ENCODE measurements at places on chromosomes 2 and 18.

- no peak for DNase-seq
Measured at GRCh38 chr2:43402452-43402937, 176.1 kb upstream of the ZFP36L2 start.

- DNase-seq, result no peak
Measured at GRCh38 chr18:7116001-7116730, 1.4 kb downstream of the LAMA1 start.

- no peak for DNase-seq
Measured at GRCh38 chr18:26489191-26489590, 59.2 kb downstream of the KCTD1 start.

GRCh38 chr2:1140389-1141003 lies 189.8 kb downstream of the SNTG2 start:
- DNase-seq, result no peak

- DNase-seq, result no peak
Measured at GRCh38 chr18:7000484-7001096, 117.0 kb downstream of the LAMA1 start.

DNA sequence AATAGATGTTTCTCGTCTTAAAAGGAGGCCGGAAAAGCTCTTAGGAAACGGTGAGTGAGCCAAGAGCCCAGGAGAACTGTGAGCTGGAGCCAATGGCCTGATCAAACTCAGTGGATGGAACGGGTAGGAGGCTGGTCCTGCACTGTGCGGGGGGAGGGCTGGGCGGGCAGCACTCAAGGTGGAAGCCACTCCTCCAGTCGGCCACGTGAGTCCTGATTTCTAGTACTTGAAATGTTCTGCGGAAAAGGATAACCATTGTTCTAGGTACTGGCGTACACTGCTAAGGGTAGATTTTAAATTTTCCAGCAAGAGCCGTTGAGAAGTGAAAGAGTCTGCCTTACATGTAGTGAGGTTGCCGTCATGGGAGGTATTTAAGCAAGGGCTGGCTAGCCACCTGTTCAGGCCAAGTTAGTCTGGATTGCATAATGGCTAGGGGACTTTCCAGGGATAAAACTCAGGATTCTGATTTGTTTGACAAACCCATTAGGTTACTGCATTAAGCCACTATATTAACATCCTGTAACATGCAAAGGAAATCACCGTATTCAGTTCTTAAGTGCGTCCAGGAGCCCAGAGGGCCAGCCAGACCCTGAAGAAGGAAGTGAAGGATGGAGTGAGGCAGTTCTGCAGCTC lies 51.3 kb upstream of the ODC1 start:
- DNase-seq, result no peak

DNA sequence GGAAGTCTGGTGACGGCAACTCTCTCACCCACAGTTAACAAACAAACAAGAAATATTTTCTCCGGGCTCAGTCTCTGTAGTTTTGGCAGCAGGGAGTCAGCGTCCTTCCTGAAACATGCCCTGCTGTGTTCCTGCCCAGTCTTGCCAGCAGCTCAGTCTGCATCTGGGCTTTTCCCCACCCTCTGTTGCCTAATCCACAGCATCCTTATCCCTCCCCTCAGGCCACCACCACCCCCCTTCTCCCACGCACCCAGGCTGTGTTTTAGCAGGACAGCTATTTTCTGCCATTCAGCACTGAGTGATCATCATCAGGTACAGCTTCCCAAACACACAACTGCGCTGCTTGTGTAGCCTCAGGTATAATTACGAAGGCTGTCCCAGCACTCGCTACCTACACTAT lies 168.2 kb downstream of the DPP10 start:
- DNase-seq, result no peak

DNA sequence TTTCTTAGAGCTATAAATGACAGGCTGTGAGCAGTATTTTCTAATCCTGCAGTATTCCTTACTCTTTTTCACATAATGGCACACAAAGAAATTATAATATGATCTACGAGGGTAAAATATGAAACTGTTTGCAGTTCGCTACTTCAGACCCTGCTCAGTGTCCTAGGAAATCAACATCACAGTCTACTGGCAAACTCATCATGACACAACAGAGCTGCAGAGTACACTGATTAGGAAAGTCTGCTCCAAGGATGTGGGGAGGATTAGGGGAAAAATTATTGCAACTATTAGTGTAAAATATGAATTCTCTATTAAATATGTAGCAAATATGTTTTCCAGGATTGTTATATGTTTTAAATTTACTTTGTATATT lies 149.2 kb upstream of the REG3G start:
- no peak for DNase-seq

DNA sequence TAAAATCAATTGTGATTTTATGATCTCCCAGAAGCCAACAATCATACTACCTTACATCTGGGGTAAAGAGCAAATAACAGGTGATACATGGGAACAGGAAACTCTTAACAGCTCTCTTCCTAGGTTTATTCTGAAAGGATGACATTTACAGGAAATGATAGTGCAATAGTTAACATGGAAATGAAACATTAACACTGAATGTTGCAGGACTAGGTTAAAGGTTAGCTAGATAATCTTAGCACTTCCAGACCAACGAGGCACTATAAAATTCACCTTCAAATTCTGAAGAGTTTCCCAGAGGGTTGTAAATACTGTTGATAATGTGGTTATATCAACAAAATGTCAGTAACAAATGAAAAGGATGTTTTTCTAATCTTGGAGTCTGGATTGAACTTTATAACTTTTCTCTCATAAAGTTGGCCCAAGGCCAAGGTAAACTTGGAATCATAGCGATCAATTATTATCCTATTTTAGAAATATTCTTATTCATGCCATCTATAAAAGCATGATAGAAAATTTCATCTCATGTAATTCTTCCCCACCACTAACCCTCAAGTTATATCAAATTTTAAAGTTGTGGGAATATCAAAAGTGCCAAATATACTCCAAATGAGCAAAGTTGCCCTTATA lies 32.9 kb upstream of the GCG start:
- no peak for DNase-seq

GRCh38 chr18:29003194-29003593 lies 826.3 kb upstream of the CDH2 start:
- no peak for DNase-seq

GRCh38 chr2:30736461-30737325 lies 70.6 kb downstream of the CAPN13 start:
- DNase-seq, result no peak

DNA sequence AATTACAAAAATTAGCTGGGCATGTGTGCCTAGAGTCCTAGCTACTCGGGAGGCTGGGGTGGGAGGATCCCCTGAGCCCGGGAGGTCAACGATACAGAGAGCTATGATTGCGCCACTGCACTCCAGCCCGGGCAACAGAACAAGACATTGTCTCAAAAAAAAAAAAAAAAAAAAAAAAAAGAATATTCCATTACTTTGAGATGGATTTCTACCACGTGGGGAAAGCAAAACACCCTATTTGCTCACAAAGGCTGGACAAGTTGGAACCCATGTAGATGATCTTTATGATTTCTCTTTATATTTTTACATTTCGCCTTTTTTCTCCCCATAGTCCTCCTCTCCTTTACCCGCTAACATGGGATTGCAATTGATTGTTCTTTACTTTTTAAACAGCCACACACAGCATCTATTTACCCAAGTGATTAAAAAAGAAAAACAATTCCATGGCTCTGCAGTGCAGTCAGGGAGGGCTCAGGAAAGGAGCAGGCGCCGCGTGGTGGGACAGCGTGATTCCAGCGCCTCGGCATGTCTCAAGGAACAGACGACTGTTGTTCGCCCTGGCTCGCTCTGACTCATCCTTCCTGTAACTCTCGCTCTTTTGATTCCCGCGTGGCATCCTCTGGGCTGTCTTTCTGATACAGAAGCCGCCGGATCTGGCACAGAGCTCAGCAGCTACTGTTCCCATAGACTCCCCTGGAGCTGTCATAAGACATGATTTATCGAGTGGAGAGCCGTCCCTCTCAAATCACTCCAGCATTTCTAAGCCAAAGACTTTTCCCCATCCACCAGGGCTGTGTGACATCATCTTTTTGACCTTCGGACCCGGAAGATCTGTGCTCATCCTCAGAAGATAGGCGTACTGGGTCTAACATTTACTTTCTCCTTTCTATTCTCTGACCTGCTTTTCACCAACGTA lies 230.4 kb upstream of the AGAP1 start:
- DNase-seq, result no peak

GRCh38 chr18:61572871-61573270 lies 239.6 kb downstream of the CDH20 start:
- no peak for DNase-seq

DNA sequence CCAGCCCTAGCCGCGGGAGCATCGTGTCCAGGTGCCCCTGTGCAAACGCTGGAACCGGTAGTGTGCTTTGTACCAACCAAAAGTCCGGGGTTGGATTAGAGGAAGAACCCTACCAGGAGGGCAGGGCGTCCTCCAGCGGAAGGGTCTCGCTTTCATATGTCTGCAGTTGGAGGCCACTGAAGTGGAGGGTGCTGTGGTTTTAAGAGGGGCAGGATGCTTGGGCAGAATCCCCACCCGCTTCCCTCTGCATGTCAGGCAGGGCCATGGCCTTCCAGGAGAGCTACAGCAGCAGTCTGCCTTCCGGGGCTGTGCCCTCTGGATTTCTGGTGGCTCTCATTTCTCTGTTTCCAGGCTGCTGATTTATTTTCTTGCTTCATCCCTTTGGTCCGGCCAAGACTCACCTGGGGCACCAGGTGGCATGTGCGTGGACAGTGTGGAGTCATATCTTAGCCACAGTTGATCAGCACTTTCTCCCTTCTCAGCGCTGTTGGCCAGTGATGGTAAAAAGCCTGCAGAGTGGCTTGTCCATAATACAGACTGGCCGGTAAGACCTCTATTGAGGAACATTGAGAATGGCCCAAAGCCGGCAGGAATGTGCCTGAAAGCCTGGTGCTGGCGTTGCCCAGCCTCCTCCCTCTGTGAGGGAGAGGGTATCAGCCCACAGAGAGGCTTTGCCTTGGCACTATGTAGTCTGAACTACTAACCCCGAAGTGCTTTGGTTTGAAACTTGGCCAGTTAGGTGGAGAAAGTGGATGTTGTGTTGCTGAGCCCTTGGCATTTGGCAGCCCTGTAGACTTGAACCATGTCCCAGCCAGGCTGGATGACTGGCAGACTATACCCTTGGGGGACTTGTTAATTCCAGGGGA lies 1.8 kb downstream of the AGAP1 start:
- no peak for DNase-seq

GRCh38 chr2:217664761-217665160 lies 338.0 kb downstream of the TNS1 start:
- DNase-seq, result no peak

DNA sequence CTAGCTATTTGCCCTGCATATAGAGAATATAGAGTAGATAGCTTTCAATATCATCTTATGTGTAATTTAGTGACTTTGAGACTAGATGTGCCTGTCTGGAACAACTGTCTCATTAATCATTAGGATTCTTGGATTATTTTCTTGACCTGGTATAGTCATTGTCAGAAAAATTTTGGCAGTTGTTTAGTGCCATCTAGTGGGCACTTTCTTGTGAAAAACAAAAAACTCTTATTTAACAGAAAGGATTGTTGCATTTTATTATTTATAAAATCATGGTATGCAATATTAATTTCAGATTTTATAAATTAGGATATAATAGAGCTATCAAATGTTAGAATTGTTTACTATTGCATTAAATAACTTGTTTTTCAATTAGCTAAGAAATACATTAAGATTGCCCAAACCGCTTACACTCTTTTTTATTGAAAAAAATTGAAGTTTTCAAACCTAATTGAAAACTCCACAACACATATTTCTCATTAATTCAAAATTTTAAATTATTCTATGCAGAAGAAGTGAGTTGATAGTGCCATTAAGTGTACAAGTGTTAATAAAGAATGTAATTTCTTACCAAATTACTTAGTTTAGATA lies 80.3 kb downstream of the DYNAP start:
- DNase-seq, result no peak

DNA sequence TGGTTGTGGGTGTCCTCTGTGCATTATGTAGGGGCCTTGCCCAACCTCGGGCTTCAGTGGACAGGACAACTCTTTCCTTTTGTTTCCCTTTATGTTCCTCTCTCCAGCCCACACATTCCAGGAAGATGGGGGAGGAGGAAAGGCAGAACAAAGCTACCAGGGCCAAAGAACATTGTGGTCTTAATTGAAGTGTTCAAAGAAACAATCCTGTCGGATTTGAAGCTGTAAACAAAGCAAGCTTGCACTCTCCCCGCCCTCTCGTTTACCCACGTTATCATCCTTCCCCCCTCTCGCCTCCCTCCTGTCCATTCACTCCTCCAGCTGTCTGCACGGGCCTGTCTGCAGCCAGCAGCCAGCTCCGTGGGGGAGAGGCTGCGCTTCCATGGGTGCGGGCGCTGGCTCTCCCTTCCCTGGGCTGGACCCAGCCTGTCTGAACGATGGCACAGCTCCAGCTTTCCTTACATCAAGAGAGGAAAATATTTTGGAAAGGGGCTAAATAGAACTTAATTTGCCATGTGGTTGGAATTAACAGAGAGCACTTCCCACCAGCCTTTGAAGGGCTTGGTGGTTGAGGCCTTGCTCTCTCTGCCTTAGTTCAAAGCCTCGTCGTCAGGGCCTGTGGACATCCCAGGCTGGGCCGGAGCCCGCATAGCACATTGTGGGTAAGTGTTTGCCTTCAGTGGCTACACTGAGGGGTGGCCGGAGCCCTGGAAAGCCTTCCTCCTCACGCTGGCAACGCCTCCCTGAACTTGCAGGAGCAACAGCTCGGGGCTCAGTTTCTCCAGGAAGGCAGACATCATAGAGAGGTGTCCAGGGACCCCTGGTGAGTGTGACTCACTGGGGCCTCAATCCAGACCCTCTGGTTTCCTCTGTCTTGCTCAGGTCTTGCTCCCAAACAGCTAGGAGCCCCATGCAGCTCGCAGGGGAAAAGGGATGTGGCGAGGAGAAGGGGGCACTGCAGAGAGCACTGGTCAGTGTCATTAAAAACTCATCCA lies 60.6 kb upstream of the HS6ST1 start:
- no peak for DNase-seq

- DNase-seq, result no peak
Measured at GRCh38 chr18:49231553-49231952, 228.9 kb downstream of the DYM start.

GRCh38 chr2:26344581-26345282 lies 1.2 kb upstream of the SELENOI start:
- DNase-seq, result no peak

DNA sequence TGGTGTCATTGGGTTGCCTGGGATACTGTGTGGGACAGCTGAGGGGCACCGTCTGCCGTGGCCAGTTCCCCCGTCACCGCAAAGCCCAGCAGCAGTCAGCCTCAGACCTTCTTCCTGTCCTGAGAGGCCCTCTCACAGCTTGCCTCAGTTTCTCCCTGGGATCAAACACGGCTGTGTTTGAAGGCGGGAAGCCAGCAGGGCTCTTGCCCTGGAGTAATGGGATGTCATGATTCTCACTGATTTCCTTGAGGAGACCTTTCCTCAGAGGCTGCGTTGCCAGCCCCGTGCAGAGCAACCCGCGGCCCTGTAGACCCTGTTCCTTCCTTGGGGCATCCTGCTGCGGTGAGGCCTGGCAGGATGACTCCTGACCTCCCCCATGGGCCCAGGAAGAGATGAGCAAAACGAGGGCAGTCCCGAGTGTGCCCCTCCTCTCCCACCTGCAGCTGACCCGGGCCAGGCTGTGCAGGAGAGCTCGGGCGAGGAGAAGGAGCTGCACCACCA lies 13.9 kb upstream of the NFATC1 start:
- DNase-seq, result no peak
